HCT116 (cell line): ENCODE measurements at places on chromosomes 5 and 9.

DNA sequence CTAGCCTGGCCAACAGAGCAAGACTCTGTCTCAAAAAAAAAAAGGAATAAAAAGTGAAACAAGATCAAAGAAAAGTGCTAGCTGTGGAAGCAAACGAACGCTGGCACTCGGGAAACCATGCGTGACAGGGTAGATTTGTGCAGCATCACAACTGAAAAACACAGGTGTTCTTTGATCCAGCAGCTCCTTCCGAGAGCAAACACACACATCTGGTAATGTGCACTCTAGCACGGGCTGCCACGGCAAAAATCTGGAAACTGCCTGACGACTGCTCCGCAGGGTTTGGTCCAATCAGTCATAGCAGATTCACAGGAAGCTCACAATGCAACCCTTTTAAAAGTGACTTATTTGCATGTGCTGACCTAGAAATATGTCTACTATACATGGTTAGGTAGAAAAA is 80.0 kb downstream of the SYK start:
- no peak for DNase-seq

- no peak for DNase-seq
Observed at GRCh38 chr5:158565017-158565789, 534.5 kb downstream of the EBF1 start.

- DNase-seq, result no peak
Observed at GRCh38 chr9:136486823-136487620, 4.2 kb upstream of the SEC16A start.

DNA sequence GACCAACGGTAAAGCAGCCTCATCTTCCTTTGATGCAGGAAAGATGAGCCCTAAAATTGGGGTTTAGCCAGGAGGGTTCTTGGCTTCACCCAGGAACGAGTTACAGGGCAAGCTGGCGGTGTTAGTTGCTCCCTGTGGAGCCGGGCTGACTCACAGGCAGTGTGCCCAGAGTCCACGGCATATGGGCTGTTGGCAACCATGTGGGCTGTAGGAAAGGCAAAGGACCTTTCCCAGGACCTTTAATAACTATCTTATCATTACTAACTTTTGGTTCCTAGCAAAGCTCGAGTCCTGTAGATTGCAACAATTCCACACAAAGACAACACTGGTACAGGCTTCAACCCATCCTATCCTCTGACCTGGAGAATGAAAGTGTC is 29.8 kb upstream of the CLPTM1L start:
- DNase-seq, result no peak

DNA sequence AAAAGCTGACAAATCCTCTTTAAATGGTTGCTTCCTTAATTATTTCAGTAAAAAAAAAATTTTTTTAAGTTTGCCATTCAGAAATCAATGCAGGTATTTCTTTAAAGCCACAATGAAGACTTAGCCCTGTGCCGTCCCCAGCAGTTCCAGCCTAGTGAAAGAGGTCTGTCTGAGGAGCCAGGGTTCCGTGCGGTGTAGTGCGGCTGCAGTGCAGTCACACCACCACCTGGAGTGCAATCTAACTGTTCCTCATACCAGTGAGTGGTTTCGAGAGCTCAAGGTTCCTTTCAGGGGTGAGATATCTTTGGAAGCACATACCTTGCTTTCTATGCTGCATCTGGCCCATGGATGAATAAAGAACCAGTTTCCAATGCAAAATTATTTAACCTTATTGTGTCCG is 87.5 kb downstream of the FANCC start:
- no peak for DNase-seq

GRCh38 chr5:1036504-1037122 is 28.0 kb downstream of the NKD2 start:
- DNase-seq, result no peak

DNA sequence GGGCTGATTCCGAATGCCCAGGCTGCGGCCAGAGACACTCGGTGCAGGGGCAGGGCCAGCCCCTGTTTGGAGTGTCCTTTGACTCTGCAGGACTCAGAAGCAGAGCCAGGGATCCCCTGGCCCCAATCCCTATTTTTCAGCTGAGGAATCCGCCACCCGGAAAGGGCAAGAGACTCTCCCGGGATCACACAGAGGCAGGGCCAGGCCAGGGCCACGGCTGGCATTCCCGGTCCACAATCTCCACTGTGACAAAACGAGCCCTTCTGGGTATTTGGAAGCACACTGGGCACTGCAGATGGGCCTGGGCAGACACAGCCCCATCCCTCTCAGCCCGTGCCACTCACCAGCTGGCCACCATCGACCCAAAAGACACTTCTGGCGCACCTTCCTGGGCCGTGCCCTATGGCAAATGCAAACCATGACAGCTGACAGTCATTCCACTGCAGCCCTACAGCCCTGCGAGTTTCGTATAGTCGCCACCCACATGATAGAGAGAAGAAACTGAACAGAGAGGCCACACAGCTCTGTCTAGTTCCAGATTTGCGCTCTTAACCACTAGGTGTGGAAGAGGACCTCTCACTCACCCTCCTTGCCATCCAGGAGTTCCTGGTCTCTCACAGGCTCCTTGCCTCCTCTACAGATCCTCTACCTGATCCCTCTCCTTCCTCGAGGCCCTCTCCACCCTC is 13.3 kb downstream of the NR5A1 start:
- no peak for DNase-seq

DNA sequence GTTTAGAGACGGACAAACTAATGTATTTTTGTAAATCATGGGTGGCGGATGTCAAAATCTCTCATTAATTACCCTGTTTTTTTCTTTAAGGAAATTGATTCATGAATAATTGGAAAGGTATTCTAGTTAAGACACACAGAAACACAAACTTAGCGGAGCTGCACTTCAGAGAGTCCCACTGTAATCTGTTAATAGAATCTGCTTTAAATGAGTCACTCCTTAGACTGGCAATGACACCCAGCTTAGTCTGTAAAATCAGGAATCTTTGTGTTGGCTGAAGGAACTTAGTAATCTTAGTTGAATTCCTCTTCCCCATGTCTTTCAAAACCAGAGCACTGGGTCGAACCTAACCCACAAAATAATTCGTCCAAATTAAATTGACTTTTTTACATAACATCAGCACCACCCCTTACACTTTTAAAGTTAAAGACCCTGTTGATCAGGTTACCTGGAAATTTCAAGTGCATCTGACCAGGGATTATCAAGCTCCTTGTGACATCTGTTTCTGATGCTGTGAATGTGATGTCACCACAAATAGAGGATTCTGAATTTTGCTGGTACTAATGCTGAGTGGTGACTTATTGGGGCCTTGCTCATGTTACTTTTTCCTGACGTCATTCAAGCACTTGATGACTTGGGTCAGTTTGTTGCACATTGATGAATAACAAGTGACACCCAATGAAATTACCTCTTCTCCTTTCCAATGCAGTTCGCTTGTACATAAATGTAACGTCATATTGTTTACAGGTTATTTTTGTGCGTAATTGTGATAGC is 313.6 kb downstream of the KCTD16 start:
- DNase-seq, result no peak

DNA sequence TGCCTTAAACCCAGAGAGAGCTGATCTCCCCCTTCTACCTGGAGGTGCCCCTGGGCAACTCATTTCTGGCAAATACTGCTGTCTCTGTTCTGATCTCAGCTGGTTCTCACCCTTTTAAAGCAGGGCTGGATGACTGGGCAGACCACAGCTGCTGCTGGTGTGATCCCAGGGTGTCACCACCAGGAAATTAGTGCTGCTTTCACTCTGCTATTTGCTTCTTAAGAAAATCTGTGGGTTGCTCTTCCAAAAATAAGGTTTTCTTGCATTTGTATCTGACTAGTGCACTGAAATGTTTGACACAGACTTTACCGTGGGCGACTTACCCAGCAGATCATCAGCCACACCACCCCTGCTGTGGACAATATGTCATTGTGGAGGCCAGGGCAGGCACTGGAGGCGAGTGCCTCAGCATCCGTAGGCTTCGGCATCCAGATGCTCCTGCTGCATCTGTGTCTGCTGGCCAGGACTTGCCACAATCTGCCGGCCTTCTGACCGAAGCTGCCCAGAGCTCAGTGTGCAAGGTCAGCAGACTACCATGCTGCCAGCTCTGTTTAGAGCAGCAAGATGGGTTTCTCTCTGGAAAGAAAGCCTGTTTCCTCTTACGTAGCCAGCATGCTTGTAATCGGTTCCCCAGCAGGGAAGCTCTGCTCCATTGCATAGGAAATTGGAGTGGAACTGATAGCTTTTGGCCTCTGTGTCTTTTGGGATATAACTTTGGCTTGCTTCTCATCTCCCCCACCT is 13.6 kb downstream of the ARHGAP26 start:
- no peak for DNase-seq

DNA sequence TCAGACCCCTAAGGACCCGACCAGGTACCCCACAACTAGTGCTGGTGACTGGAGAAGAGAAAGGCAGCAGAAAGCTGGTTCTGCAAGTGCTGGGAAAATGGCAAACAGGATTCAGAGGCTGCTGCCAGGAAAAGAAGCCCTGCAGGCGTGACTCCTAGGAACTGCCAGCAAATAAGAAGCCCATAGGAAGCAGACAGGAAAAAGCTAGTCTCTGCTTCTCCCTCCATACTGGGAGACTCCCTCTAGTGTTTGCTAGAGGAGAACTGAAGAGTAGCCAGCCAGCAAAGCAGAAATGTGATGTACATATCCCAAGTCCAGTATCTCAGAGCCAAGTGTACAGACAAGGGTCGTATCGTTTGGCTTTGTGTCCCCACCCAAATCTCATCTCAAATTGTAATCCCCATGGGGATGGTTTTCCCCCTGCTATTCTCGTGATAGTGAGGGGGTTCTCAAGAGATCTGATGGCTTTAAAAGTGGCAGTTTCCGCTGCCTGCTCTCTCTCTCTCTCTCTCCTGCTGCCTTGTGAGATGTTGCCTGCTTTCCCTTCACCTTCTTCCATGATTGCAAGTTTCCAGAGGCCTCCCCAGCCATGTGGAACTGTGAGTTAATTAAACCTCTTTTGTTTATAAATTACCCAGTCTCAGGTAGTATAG is 38.1 kb upstream of the TUSC1 start:
- DNase-seq, result no peak

GRCh38 chr9:133576875-133577736 is 32.1 kb downstream of the FAM163B start:
- no peak for DNase-seq

DNA sequence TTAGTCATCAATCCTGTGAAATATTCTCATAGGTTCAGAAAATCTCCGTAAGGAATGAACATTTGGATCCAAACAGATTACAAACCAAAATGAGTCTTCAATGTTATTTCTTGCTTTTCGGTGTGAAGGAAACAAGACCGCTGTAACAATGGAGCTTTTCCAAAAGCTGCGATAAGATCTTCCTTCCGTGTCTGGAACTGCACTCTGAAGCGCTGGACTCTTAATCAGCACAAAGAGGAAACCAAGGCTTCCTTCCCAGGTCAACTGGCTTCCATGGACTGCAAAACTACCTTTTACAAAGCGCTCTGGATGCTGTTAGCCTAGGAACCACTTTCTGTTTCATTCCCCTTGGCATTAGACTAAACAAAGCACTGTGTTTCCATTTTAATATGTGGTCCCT is 137.9 kb upstream of the BASP1 start:
- DNase-seq, result no peak

DNA sequence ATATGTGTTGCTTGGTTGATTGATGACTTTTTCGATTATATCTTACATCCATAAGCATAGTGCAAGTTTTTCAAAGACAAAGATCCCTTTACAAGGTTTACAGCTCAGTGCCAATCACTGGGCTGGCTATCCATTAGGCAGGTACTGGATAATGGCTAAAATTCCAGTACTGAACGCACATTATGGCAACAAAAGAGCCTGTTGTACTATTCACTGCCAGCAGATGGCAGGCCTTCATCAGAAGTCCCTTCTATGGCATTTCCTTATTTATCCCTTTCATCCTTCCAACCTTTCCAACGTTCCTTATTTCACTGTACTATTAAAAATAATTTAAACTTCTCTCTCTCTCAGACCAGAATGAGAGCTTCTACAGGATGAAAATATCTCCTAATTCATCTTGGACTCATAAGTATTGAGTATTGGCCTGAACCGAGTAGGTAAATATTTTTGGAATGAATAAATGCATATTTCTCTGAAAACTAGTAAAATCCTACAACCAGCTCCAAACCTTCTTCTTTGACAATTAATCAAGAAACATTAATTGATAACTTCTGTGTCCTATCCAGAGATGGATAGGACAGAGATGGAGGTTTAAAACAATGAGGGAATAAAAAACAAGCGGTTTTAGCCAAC is 6.7 kb upstream of the WNT8A start:
- peak; percentile 62 for DNase-seq

- DNase-seq, result no peak
Observed at GRCh38 chr9:110087605-110088004, 120.4 kb downstream of the C9orf152 start.

DNA sequence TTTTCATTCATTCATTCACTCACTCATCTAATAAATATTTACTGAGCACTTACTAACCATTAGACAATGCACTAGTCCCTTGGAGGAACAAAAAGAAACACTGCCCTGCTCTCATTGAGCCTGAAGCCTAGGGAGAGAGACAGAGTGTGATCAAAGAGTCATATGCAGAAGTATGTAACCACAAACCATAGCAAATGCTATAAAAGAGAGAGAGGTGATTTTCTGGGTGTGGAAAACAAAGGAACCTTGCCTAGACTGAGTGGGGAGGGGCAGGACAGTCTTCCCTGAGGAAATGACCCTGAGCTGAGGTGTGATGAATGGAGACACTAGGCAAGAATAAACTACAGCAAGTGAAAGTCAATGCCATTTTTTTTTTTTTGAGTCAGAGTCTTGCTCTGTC is 10.8 kb upstream of the ADRA1B start:
- DNase-seq, result peak; percentile 92

- DNase-seq, result no peak
Observed at GRCh38 chr5:173512637-173513435, 103.6 kb downstream of the BOD1 start.

DNA sequence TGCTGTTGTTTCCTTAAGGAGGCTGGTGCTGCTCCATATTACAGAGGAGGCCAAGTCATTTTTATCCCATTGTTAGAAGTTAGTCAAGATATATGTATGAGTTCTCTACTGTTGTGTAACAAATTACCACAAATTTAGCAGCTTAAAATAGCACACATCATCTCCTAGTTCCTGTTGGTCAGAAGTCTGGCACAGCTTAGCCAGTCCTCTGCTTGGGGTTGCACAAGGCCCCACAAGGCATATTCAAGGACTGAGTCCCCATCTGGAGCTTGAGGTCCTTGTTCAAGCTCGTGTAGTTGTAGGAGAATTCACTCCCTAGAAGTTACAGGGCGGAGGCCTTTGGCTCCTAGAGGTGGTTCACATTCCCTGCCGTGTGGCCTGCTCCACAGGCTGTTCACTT is 14.7 kb downstream of the MTAP start:
- no peak for DNase-seq

DNA sequence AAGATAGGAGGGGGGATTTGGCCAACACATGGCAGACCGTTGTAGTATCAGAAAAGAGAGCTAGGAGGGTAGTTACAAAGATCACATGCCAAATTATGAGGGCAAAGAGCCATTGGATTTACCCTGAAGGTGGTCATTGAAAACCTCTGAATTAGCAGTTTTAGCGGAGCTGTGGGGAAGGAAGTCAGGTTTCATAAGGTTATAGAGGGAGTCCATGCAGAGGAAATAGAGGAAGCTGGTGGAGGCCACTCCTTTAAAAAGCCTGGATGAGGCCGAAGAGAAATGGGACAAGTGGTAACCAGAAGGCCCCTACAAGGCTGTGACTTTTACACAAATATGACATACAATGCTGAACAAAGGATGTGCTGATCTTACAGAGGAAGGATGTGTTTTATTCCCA is 13.2 kb downstream of the DOCK8 start:
- DNase-seq, result no peak
